ENCODE measurements at places on chromosomes 3 and 15.

GRCh38 chr3:187782006-187782405, 36.7 kb upstream of the BCL6 start:
- DNase-seq, result no peak

DNA sequence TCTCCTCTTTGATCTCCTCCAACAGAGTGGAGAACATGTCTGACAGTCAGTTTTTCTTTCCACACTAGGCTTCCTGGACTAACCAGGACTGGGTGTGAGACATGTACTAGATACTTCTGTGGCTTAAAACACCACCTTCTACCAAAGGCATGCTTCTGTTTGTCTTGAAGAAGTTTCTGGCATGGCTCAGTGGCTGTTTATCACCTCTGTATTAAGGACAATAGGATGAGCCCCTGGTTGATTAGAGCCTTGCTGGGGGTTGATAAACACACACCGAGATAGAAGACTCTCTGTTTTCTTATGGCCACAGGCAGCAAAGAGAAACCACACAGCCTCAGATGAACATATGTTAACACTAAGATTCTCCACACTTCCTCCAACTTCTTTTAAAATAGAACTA, 40.5 kb downstream of the SV2B start:
- no peak for DNase-seq

DNA sequence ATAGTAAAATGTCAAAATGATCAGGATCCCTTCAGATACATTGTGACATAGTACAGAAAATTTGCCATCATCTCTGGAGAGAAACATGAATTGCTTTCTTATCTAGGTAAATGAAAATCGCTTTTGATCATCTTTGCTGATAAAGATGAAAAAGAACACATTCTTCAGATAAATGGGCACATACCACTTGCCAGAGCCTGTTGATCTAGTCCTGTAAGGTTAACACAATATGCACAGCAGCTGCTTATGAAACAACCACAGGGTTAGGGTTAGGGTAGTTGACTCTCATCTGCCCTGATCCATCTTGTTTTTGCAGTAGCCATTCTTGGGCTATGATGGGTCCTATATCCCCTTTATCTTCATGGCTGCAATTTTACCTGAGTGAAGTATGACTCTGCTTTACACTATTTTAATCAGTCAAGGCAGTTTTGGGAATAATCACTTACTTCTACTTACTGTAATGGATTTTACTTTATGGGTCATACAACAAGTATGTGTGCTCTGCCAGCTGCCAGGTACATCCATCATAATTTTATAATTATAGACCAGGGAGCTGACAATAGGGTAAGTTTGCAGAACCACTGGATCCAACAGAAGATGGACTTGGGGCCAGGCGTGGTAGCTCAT, 12.6 kb upstream of the SPINK8 start:
- no peak for DNase-seq

GRCh38 chr15:84832448-84833040, 15.4 kb downstream of the ALPK3 start:
- DNase-seq, result no peak

GRCh38 chr3:113560831-113561623, 28.7 kb downstream of the SIDT1 start:
- DNase-seq, result no peak

DNA sequence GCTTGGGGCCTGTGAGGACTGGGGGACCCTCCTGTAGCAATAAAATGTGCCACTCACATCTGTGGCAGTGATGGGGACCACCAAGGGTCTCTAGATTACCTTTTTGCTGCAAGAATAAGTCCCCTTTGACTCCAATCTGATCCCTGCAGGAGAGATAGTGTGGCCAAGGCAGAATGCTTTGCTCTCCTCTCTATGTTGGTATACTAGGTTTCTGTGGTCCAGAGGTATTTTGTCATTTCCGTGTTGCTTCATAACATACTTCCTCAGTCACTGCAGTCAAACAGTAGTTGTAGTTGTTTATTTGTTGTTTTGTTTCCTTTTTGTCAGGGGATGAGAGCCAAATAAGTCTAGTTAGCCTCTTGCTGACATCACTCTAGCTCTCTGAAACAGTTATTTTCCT, 13.1 kb upstream of the NAALADL2 start:
- no peak for DNase-seq

- no peak for DNase-seq
Observed at GRCh38 chr3:45516829-45517228, 77.7 kb upstream of the LIMD1 start.

DNA sequence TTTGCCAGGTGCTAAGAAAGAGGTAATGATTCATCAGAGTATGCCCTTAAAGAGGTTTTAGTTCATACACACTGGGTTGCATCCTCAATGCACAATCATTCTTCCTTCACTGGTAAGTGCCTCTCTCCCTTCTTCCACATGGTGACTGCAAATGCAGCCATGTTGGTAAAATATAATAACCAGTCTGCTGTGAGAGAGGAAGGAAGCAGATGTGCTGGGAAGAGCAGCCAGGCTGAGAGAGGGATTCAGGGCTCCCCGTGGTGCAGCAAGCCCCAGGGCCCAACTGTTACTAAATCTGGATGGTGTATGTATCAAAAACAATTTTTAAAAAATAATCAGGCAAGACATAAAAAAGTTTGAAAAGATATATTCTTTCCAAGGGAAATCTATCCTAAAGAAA, 498.1 kb downstream of the MAGI1 start:
- no peak for DNase-seq

GRCh38 chr3:48899273-48899672, 591 bp upstream of the SLC25A20 start:
- DNase-seq, result no peak

DNA sequence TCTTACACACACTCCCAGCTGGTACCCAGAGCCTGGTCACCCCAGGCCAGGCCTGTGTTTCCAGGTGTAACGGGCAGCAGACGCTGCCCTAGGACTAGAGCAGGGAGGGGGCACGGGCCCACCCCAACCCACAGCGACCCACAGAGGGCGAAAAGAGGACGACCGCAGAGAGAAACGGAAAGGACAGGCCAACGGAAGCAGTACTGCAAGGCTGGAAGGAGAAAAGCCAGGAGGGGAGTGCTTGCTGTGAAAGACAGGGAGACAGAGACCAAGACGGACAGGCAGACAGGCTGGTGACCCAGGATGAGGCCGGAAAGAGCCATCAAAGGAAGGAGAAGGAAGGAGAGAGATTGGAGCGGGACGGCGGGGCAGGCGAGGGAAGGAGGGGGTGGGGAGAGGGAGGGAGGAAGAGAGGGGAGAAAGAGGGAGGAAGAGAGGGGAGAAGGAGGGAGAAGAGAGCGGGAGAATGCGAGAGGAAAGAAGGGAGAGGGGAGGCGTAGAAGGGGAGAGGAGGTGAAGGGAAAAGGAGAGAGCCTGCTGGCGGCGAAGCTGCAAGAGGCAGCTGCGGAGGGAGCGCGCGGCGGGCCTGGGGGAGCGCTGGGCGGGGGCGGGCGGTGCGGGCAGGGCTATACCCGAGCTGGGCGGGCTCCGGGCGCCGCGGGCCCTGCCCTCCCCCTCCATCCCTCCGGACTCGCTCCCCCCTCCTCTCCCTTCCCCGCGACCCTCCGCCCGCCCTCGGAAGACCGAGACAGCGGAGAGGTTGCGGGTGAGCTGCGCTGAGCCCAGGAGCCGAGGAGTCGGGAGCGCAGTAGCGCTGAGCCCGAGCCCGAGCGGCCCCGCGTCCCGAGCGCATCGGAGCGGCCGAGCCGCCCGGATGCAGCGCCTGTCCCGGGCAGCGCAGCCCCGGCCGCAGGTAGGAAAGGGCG, at the start of gene SLC6A1:
Gene SLC6A1, plus strand, starts transcription at position 732 of the 926 bp plus-strand sequence. CDS start 24,464 bp downstream, outside the sequence.
- DNase-seq, result no peak

- DNase-seq, result no peak
Observed at GRCh38 chr3:79902151-79902550, 134.4 kb upstream of the ROBO1 start.

- no peak for DNase-seq
Observed at GRCh38 chr15:81929557-81929956, 116.3 kb downstream of the MEX3B start.

DNA sequence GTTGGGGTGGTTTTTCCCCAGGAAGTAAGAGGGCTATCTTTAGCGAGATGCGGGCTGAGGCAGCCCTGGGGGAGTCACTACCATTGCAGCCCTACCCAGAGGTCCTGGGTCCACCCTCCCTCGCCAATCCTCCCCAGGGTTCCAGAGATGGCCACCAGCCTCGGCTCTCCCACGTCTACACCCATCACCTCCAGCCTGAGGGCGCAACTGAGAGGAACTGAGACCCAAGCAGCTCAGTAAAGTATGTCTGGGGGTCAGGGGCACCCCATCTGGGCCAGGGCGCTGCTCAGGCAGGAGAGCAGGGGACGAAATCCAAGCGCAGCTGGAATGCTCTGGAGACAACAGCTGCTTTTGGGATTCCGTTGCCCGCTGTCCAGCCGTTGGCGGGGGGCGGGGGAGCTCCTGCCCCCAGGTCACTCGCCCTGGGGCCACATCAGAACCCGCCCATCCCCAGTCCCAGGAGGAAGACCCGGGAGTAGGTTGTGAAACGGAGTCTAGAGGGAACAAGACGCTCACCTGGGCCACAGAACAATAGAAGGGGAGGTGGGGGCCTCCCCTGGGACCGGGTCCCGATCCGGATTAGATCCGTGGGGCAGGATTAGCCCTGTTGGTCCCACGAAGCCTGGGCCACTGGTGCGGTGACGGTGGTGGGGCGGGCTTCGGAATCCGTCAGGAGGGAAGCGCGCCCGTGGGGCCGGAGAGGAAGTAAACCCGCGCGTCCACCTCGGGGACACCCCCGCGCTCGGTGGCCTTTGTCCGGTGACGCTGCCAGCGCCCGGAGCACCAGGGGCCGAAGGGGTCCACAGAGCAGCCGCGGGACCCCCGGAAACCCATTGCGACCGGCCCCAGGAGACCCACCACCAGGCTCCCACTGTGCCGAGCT, 1.4 kb upstream of the NDUFAF3 start:
- DNase-seq, result no peak

DNA sequence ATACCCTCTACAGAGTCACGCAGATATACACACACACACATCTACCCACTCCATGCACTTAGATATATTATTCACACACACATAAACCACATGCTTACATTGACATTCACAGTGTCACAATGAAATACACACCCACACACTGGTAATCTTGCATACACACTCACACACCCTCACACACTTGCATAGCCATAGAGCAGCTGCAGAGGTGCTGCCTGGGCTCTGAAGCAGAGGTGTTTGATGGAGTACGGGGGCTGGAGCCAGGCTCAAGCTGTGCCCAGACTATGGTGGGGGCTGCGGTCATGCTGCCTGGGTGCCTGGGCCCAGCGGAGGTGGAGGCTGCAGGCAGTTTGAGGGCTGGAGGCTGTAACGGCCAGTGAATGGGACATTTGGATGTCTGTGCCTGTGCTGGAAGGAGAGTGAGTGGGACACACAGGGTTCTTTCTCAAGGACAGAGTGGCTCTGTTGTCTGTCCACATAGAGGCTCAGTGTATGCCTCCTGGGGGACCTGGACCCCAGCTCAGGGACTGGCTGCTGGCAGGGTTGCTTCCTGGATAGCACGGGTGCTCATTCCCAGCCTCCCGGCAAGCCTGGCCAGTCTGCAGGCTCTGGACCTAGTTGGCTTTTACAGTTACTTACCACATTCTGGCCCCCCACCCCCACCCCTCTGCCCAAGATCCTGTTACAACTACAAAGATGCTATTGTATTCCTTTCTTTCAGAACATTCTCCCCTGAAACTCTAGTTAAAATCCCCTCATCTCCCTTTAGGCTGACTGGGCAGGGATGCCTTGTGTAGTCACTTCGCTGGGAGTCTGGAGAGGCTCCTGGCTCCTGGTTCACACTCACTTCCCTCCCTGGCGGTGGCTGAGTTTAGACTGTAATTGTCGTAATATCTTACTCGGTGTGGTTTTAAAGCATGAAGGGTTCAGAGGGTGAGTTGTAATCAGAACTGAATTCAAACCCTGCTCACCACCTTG, 12.5 kb downstream of the GASK1A start:
- DNase-seq, result peak; percentile 12

GRCh38 chr15:59531066-59531675, 80.4 kb upstream of the GCNT3 start:
- DNase-seq, result no peak

DNA sequence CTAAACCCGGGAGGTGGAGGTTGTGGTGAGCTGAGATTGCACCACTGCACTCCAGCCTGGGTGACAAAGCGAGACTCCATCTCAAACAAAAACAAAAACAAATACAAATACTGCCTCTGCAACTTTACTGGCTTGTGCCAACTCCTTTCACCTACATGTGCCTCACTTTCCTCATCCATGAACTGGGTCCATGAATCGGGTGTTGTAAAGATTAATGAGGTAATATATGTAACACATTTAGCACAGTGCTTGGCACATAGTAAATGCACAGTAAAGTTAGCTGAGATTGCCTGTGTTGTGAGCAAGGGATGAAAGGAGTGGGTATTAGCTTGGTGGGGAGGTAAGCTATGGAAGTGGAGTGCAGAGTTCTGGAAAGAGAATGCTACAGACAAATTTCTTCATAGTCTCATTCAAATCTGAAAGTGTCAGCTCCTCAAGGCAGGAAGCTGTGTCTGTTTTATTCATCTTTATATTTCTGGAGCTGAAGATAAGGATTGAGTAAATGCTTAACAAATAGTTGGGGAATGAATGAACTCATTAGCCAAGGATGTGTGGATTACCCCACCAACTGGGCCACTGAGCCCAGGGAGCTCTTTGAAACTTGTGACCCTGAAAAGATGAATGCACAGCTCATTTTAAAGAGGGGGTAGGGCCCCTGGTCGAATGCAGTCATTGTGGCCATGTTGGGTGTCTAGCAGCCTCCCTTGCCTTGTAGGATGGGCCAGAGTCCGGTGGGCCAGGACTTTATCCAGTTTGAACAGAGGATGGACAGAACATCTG, 7.7 kb upstream of the CDCP1 start:
- peak; percentile 73 for DNase-seq

DNA sequence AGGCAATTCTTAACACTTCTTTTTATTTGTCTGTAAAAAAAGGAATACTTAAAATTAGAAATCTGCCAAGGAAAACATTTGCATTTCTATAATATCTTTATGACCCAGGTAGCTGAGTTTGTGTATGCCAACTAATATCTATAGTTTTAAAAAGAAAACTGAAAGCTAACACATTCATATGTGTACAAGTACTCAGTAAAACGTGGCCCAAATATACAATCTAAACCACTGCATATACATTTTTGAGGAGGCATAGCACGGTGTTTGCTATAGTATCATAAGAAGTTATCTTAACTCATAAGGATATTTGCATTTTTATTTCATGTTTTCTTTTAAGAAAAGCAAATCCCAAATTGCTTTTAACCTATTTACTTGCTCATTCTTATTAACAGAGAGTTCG, 172.7 kb downstream of the ZBTB20 start:
- no peak for DNase-seq

- no peak for DNase-seq
Observed at GRCh38 chr3:10389339-10389738, 68.4 kb upstream of the SEC13 start.

Data from fibroblast of the aortic adventitia (primary cell).